ENCODE measurements at places on chromosomes 3 and 15.

GRCh38 chr3:50272911-50273688 is 4.2 kb downstream of the SEMA3B start:
- no peak for DNase-seq

GRCh38 chr15:29103824-29104565 is 165.6 kb downstream of the NSMCE3 start:
- no peak for DNase-seq

GRCh38 chr3:60743631-60744164 is 507.6 kb downstream of the FHIT start:
- DNase-seq: no peak

- DNase-seq: no peak
These were observed 437.9 kb downstream of the NR2F2 start for GRCh38 chr15:96768435-96768789.

DNA sequence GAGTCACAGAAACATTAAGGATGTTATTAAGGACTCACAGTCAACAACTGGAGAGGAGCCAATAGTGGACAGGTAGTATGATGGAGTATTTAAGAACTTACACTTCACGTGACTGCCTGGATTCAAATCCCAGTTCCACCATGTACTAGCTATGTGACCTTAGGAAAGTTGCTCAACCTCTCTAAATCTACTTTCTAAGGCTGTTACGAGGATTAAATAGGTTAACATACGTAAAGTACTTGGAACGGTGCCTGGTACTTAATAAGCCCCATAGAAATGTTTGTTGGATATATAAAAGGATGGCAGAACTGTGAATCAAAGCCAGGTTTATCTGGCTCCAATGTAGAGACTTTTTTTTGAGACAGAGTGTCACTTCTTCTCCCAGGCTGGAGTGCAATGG is 24.4 kb downstream of the THRB start:
- DNase-seq: no peak

- DNase-seq: no peak
These were observed 35.4 kb downstream of the PSTPIP1 start for GRCh38 chr15:77030048-77030927.

DNA sequence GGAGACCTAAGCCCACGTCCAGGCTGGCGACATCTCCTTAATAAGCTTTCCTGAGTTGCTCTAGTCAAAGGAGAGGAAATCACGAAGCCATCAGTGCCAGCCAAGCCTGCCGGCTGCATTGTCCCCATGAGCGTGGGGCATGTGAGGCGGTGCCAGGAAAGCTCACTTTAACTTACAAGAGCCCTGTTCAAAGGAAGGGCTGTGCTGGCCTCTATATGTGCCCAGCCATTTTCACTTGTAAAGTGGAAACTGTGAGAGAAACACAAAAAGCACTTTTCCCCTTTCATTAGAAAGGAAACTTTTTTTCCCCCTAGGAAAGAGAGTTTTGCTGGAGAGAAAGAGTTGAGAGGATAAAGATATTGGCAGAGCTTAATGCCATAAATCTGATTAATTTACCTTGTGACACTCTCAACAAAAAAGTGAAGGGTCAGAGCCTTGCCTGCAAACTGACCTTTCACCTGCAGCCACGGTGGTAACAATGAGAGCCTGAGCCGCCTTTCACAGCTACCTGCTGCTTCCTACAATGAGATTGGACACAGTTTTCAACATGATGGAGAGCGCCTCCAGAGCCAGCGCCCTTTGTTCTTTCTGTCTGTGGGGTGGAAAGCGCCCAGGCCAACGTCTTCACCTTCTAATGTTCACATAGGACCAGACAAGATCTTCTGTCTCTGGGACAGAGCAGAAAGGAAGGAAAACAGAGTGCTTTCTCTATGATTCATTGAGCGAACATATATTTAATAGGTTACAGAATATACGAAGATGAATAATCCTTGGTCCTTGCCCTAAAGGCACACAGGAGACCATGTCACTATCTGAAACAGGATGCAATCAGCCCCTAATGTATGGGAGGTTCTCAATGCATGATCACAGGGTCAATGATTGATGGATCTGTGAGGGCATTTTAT is 233.1 kb upstream of the HES1 start:
- no peak for DNase-seq

DNA sequence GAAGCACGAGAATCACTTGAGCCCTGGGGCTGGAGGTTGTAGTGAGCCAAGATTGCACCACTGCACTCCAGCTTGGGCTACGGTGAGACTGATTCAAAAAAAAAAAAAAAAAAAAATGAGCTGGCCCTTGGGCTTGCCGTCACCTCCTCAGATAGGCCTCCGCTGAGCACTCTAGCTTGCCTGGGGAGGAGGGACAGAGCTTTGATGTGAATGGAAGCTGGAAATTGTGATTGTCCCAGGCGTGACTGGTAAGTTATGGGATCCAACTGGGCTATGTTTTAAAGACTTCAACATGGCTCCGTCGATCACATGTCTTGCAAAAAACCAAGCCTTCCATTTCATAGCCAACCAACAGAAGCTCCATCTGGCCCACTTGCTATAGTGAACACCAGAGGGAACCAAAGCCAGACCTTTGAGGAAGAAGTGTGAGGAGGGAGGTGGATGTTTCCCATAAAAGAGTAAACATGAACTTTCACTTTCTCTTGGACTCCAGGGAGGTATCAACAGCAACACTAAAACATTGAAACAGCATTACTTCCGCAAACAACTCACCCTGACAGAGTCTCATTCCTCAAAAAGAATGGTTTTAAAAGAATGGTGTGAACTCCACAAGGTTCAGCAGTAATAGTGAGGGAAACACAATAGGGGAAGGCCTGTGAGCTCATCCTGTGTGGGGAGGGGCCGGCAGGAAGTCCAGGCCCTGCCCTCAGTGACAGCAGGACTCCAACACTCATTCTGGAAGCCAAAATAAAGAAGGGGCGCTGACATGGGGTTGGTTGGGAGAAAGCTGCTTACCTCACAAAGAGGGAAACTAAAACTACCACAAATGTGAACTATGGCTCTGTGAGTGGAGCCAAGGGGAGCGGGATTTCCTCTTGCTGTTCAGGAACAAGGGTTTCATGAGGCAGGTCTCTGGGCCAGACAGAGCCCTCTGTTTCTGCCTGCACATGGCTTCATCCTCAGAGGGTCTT is 59.2 kb upstream of the IL12A start:
- no peak for DNase-seq
